ENCODE measurements at places on chromosomes 7 and 10. TPM values are rescaled to one million over a fixed set of nuclear protein-coding genes. Genes with fewer than 3 reads are reported as not detected.
A peak's percentile ranks its signal among the peaks of the same experiment; 100 is the strongest.

DNA sequence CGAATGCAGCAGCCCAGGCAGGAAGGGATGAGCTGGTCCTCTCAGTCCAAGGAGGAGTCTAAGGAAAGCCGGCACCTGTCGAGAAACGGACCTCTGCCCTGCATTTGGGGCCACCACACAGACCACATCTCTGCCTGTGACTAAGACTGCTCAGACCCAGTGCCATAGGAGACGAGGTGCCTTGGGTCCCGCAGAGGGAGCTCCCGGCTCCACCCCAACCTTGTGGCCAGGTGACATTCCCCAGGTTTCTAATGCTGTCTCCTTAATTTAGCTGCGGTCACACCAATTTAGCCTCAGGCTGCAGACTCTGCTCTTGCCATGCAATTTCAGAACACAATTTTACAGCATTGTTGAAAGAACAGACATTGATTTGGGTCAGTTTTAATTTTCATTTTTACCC lies 22.8 kb upstream of the CRHR2 start:
- DNase-seq = no peak

- no peak for DNase-seq
Observed at GRCh38 chr7:47149971-47150370, 431.9 kb downstream of the TNS3 start.

DNA sequence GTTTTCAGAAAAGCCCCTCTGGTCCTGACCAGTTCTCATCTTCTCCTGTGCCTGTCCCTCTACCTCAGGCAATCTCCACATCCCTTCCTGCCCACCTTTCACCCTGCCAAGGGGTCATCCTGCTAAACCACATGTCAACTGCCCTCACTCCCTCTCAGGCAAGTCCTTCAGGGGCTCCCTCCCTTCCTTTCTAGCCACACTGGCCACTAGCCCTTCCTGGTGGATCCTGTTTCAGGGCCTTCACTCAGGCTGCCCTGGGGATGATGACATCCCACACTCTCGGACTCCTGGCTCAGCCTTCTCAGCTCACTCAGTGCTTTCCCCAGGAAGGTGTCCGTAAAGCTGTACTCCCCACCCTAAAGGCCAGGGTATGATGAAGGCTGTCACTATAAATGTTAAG lies 13.4 kb downstream of the STEAP1B start:
- no peak for DNase-seq

- peak; percentile 52 for DNase-seq
Observed at GRCh38 chr10:130967161-130967560, 344.4 kb downstream of the TCERG1L start.

The AGMO gene
- 0.98 TPM for total RNA-seq
